ENCODE measurements at places on chromosomes 3 and 15. TPM values are rescaled to one million over a fixed set of nuclear protein-coding genes. Genes with fewer than 3 reads are reported as not detected.

- H3K4me1 ChIP-seq = no peaks in the 10 kb centered on the region
- no peak overlapping the region for H3K4me3 ChIP-seq
- DNase-seq = no peak
- H3K36me3 ChIP-seq = no peaks in the 10 kb centered on the region
These were observed 651.0 kb upstream of the NAALADL2 start for GRCh38 chr3:174208161-174208560.

- no peaks in the 10 kb centered on the region for H3K4me1 ChIP-seq
- no peak for DNase-seq
- no peak overlapping the region for H3K27ac ChIP-seq
- H3K4me3 ChIP-seq = no peak overlapping the region
- H3K36me3 ChIP-seq = no peaks in the 10 kb centered on the region
These were observed 52.4 kb upstream of the GYG1 start for GRCh38 chr3:148938936-148939335.

- no peak for DNase-seq
- H3K36me3 ChIP-seq = no peaks in the 10 kb centered on the region
- no peak overlapping the region for H3K27ac ChIP-seq
- H3K27me3 ChIP-seq = peaks cover 9% of the 10 kb centered on the region
- H3K4me1 ChIP-seq = peaks cover 8% of the 10 kb centered on the region
- no peak overlapping the region for H3K4me3 ChIP-seq
These were observed 13.7 kb upstream of the CCR3 start for GRCh38 chr3:46228260-46229242.

DNA sequence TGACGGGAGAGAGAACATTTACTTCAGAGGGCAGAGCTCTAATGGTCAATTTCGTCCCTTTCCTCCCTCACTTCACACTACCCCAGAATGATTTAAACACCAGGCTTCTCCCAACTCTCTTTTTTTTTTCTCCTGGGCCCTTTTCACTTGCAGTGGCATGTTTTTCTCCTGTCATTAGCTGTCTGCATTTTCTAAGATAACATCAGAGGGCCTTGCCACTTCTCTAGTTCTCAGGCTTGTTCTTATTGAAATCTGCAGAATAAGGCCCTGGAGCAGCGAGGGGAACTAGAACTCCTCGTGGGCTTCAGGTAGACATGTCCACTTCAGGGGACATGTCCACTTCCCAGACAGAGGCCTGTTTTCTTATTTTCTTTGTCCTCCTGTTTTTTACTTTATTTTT is 514.4 kb upstream of the TBL1XR1 start:
- DNase-seq = no peak
- no peak overlapping the region for H3K27ac ChIP-seq
- peaks cover 1% of the 10 kb centered on the region for H3K27me3 ChIP-seq
- H3K4me1 ChIP-seq = peaks cover 2% of the 10 kb centered on the region
- H3K36me3 ChIP-seq = no peaks in the 10 kb centered on the region

DNA sequence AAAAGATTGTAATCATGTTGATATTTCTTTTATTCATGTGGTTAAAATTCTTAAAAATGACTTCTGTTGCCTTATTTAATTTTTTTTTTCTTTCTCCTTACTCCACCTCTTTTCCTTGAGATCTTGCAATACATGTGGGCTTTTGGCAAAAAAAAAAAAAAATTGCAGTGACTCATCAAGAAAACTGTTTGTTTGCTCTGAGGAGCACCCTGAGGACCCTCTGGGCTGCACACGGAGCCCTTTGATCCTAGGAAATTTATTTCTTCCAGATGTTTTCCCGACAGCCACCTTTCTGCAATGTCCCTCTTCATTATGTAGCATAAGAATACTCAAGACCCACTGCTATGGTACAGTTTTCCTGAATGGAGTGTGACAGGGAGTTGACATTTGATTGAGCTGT is 371.7 kb downstream of the ZBTB20 start:
- H3K4me1 ChIP-seq = no peaks in the 10 kb centered on the region
- H3K36me3 ChIP-seq = peaks cover 27% of the 10 kb centered on the region
- no peak for DNase-seq
- no peak overlapping the region for H3K27ac ChIP-seq
- no peaks in the 10 kb centered on the region for H3K27me3 ChIP-seq

DNA sequence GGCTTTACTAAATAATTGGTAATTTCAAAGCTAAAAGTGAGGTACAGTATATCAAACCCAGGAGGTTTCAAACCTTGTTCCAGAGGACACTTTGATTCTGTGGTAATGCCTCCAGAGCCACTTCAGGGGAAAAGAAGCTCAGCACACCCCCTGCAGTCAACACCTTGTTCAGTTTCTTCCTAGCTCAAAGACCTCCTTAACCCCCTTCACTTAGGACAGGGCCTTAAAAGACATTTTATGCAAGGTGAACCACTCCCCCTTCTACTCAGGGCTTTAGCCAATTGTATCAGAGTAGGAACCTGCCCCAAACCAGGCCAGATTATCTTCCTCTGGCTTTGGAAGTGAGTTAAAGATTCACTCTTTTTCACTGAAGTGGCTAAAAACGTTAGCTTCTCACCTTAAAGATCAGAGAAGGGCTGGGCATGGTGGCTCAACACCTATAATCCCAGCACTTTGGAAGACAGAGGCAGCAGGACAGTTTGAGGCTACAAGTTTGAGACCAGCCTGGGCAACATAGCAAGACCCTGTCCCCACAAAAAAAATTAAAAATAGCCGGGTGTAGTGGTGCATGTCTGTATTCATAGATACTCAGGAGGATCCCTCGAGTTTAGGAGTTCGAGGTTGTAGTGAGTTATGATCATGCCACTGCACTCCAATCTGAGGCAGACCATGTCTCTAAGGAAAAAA is 3.4 kb downstream of the DENND6A start:
- no peak for DNase-seq
- no peaks in the 10 kb centered on the region for H3K27me3 ChIP-seq
- peaks cover 51% of the 10 kb centered on the region for H3K4me1 ChIP-seq
- peaks cover 3% of the 10 kb centered on the region for H3K36me3 ChIP-seq
- no peak overlapping the region for H3K4me3 ChIP-seq

GRCh38 chr15:69794645-69795469 is 302.9 kb downstream of the TLE3 start:
- H3K27me3 ChIP-seq = no peaks in the 10 kb centered on the region
- H3K27ac ChIP-seq = no peak overlapping the region
- H3K4me1 ChIP-seq = peaks cover 2% of the 10 kb centered on the region

The BTLA gene
- total RNA-seq = 13.2 TPM

The PLSCR2 gene
- not detected for total RNA-seq

The MUC4 gene
- total RNA-seq = 0.31 TPM

GRCh38 chr3:141738891-141739363 is 829 bp downstream of the RNF7 start:
- peaks cover 35% of the 10 kb centered on the region for H3K4me1 ChIP-seq
- peak overlapping the region; percentile 98 for H3K27ac ChIP-seq
- peaks cover 27% of the 10 kb centered on the region for H3K36me3 ChIP-seq
- H3K27me3 ChIP-seq = no peaks in the 10 kb centered on the region
- DNase-seq = peak; percentile 32

GRCh38 chr3:137845666-137846065 is 81.6 kb downstream of the SOX14 start:
- no peak overlapping the region for H3K4me3 ChIP-seq
- DNase-seq = no peak
- H3K27ac ChIP-seq = no peak overlapping the region
- no peaks in the 10 kb centered on the region for H3K36me3 ChIP-seq
- no peaks in the 10 kb centered on the region for H3K4me1 ChIP-seq

- peaks cover 44% of the 10 kb centered on the region for H3K4me1 ChIP-seq
- peak overlapping the region; percentile 72 for H3K4me3 ChIP-seq
- H3K36me3 ChIP-seq = peaks cover 10% of the 10 kb centered on the region
- DNase-seq = peak; percentile 8
- H3K27ac ChIP-seq = peak overlapping the region; percentile 79
These were observed 47.0 kb downstream of the ZBTB20 start for GRCh38 chr3:115099986-115100571.

- H3K36me3 ChIP-seq = no peaks in the 10 kb centered on the region
- H3K27me3 ChIP-seq = no peaks in the 10 kb centered on the region
- DNase-seq = no peak
- H3K27ac ChIP-seq = no peak overlapping the region
- no peaks in the 10 kb centered on the region for H3K4me1 ChIP-seq
These were observed 231.4 kb downstream of the LRRN1 start for GRCh38 chr3:4030624-4031023.

The ALDH1A3 gene
- total RNA-seq = not detected

The AADACL2 gene
- total RNA-seq = not detected

The SLC9C1 gene
- not detected for total RNA-seq

The C3orf20 gene
- 0.23 TPM for total RNA-seq

DNA sequence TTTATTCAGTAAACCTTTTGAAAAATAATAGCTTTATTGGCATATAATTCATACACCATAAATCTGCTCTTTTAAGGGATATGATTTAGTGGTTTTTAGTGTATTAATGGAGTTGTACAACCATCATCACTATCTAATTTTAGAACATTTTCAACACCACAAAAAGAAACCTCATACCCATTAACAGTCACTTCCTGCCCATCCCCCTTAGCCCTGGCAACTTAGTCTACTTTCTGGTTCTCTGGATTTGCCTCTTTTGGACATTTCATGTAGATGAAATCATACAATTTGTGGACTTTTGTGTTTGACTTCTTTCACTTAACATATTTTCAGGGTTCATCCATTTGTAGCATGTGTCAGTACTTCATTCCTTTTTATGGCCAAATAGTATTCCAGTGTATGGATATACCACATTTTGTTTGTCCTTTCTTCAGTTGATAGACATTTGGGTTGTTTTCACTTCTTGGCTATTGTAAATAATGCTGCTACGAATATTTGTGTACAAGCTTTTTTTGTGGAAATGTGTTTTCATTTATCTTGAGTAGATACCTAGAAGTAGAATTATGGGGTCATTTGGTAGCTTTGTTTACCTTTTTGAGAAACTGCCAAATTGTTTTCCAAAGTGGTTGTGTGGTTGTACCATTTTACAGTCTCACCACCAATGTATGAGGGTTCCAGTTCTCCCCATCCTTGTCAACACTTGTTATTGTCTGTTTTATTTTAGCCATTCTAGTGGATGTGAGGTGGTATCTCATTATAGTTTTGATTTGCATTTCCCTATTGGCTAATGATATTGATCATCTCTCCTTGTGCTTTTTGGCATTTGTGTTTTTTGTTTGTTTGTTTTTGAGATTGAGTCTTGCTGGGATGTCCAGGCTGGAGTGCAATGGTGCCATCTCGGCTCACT is 45.8 kb downstream of the SMAD3 start:
- peak overlapping the region; percentile 73 for H3K27ac ChIP-seq
- DNase-seq = no peak
- H3K27me3 ChIP-seq = no peaks in the 10 kb centered on the region
- peaks cover 73% of the 10 kb centered on the region for H3K4me1 ChIP-seq
- H3K4me3 ChIP-seq = no peak overlapping the region

GRCh38 chr3:140004271-140004670 is 69.3 kb downstream of the CLSTN2 start:
- H3K4me1 ChIP-seq = no peaks in the 10 kb centered on the region
- no peaks in the 10 kb centered on the region for H3K36me3 ChIP-seq
- no peak overlapping the region for H3K27ac ChIP-seq
- H3K4me3 ChIP-seq = no peak overlapping the region
- DNase-seq = no peak

GRCh38 chr3:39203860-39204259 is 11.5 kb upstream of the XIRP1 start:
- H3K36me3 ChIP-seq = no peaks in the 10 kb centered on the region
- H3K4me3 ChIP-seq = no peak overlapping the region
- H3K27ac ChIP-seq = no peak overlapping the region
- peaks cover 5% of the 10 kb centered on the region for H3K4me1 ChIP-seq
- peaks cover 11% of the 10 kb centered on the region for H3K27me3 ChIP-seq

The KIF23 gene
- total RNA-seq = 47.0 TPM

The IL17RB gene
- not detected for total RNA-seq

DNA sequence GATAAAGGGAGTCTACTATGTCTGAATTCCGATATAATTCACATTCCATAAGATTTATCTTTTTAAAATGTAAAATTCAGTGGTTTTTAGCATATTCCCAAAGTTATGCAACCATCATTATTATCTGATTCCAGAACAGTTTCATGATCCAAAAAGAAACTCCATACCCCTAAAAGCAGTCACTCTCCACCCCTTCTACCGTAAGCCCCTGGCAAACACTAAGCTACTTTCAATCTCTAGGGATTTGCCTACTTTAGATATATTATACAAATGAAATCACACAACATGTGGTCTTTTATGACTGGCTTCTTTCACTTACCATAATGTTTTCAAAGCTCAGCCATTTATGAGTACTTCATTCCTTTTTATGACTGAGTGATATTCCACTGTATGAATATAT is 65.6 kb downstream of the TMEM212 start:
- no peak for DNase-seq
- H3K4me3 ChIP-seq = no peak overlapping the region
- no peaks in the 10 kb centered on the region for H3K4me1 ChIP-seq

GRCh38 chr3:119388577-119388976 is 74.8 kb downstream of the TMEM39A start:
- H3K27me3 ChIP-seq = no peaks in the 10 kb centered on the region
- no peak overlapping the region for H3K4me3 ChIP-seq
- H3K27ac ChIP-seq = no peak overlapping the region
- no peaks in the 10 kb centered on the region for H3K4me1 ChIP-seq
- no peak for DNase-seq
- H3K36me3 ChIP-seq = peaks cover 13% of the 10 kb centered on the region

GRCh38 chr15:86915811-86916331 is 836.2 kb downstream of the AGBL1 start:
- no peak overlapping the region for H3K4me3 ChIP-seq
- H3K4me1 ChIP-seq = no peaks in the 10 kb centered on the region
- no peak overlapping the region for H3K27ac ChIP-seq
- H3K36me3 ChIP-seq = no peaks in the 10 kb centered on the region

GRCh38 chr3:146472611-146473010 is 3.2 kb upstream of the PLSCR2 start:
- DNase-seq = no peak
- no peaks in the 10 kb centered on the region for H3K4me1 ChIP-seq
- H3K36me3 ChIP-seq = no peaks in the 10 kb centered on the region
- H3K27me3 ChIP-seq = peaks cover 7% of the 10 kb centered on the region
- no peak overlapping the region for H3K27ac ChIP-seq
- no peak overlapping the region for H3K4me3 ChIP-seq

The CMTM7 gene
- total RNA-seq = 36.1 TPM

DNA sequence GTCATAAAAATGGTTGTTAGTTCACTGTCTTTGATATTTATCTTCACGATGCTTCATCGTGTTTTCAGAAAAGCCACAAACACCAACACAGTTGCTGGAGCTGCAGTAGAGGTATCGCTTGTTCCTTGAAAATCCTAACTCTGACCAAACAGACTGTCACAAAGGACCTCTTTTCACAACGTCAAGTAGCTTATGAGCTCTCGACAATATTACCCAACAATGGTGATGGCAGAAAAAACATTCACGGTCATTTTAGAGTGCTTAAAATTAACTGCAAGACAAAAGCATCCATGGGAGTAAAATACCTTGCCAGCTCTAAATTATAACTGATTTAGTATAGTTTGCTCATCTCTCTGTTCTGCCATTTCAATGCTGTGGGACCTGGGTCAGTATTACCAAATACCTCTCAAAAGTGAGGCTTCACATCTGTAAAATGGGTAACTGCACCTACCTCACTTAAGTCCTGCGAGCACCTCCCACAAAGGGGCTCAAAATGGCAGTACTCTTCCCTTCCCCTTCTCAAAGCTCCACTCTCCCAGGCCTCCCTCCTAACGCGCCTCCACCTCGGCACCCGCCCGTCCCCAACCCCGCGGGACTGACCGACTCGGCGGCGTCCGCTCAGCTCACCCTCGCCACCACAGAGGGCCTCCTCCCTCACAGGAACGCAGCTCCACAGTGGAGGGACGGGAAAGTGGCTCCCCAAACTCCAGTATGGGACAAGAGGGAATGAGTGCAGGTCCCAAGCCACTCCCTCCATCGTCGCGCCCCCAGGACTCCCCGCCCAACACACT is 546 bp downstream of the TRIM59 start:
- no peaks in the 10 kb centered on the region for H3K27me3 ChIP-seq
- peaks cover 24% of the 10 kb centered on the region for H3K4me1 ChIP-seq
- peaks cover 27% of the 10 kb centered on the region for H3K36me3 ChIP-seq
